ENCODE measurements at places on chromosomes 3 and 15.

DNA sequence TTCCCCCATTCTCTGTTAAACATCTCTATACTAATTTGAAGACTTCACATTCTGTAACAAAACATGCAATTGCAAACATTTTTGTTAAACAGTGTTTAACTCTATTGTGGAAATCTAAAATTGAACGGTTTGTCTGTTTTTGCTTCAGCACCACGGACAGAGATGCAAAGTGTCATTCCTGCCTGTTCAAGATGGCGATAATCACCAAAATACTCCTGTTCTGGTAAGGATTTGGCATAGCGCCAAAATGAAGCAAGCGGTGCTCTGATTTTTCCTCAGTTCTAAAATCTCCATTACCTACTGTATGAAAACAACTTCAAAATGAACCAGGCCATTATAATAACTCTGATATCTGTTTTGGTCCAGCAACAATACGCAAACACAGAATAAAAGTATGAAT, 129.7 kb upstream of the TUSC7 start:
- no peak for DNase-seq

GRCh38 chr3:122660297-122660974, 20.2 kb upstream of the PARP14 start:
- DNase-seq: no peak

DNA sequence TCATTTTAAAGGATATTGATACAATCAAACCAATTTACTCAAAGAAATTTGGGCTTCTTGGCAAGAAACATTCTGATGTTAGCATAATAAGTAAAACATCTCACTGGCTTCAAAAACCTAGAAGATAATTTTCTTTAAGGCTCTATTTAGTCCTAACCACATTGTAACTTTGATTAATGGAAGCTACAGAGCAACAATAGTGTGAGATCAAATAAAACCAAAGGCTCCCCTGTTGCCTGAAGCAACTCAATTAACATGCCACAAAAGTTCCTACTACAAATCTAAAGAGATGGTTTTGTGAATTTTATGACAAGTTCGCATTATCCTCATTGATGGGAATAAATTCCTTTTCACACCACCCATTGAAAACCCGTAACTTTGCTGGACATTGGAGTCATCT, 5.9 kb downstream of the DPH6 start:
- DNase-seq: no peak

GRCh38 chr3:146557745-146558144, 13.3 kb upstream of the PLSCR1 start:
- DNase-seq: no peak

DNA sequence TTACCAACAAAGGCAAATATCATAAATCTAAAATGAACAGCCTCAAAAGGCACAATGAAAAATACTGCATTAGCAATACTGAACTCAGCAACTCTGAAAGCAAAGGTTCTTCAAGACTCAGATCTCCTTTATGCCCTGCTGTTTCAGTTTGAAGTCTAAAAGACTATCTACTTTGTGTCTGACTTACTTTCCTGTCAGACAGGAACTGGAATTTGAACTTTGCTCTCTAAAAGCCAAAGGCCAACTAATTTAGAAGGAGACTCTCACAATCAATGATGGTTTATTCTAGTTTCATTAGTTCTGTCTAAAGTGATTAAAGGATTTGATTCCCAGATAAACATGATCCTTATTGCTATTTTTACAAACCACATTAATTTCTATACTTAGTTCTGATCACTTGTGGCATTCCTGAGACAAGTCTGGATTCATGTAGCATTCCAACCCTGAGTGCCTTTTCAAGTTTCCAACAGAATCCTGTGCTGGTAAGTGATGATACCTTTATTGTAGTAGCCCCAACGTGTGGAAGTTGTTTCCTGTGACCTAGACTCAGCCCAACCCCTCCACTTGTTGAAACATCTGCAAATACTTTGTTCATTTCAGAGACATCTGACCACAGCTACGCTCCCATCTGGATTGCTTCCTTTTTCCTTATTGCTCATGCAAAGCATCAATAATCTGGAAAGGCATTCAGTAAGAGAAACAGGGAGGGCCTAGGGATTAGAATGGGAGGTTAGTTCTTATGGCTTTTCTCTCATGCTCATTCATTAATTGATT, 14.9 kb upstream of the LEKR1 start:
- no peak for DNase-seq

GRCh38 chr3:172538368-172539151, 15.3 kb upstream of the TNFSF10 start:
- DNase-seq: no peak

GRCh38 chr3:123523023-123523412, 61.8 kb downstream of the HACD2 start:
- DNase-seq: peak; percentile 49

DNA sequence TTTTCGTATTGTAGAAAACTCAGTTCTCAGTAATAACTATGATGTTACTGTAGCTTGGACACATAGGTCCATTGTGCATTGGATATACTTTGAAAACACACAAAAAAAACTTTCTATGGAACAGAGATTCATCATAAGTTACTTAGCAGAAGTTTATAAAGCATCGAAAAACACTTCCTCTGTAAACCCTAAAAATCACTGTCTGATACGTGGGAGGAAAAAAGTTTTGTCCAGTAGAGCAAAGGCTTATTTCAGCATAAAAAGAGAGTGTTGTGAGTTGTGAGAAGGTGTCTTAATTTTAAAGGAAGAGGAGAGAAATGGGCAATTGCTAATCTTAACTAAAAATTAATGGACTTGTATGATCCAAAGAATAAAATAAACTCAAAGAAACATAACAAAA, 64.8 kb downstream of the OSTN start:
- DNase-seq: no peak

GRCh38 chr3:185221203-185221602, 32.6 kb downstream of the EHHADH start:
- no peak for DNase-seq

GRCh38 chr3:25831578-25831977, 41.7 kb downstream of the OXSM start:
- DNase-seq: peak; percentile 62

GRCh38 chr3:46393554-46394434, 13.1 kb downstream of the CCR5AS start:
- DNase-seq: no peak

Data from GDM1 (cell line).